ENCODE measurements at places on chromosomes 13 and 19.
A peak's percentile ranks its signal among the peaks of the same experiment; 100 is the strongest.

GRCh38 chr13:32751340-32751739 lies 165.1 kb downstream of the PDS5B start:
- DNase-seq, result no peak

DNA sequence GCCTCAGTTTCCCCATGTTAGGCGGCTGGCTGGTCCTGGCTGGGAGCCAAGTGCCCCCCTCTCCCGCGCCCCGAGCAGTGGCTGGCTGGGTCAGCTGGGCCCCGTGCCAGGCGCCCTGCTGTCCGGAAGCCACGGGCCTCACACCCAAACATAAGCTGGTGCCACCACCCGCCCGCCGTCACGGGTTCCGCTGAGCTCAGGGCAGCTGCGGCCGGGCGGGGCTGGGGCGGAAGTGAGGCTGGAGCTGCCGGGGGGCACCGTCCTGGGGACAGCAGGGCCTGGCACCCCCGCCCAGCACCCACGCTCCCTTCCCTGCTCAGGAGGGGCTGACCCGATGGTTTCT lies 19.3 kb downstream of the HCN2 start:
- DNase-seq, result no peak

- no peak for DNase-seq
Measured at GRCh38 chr19:47437500-47437899, 18.2 kb upstream of the MEIS3 start.

DNA sequence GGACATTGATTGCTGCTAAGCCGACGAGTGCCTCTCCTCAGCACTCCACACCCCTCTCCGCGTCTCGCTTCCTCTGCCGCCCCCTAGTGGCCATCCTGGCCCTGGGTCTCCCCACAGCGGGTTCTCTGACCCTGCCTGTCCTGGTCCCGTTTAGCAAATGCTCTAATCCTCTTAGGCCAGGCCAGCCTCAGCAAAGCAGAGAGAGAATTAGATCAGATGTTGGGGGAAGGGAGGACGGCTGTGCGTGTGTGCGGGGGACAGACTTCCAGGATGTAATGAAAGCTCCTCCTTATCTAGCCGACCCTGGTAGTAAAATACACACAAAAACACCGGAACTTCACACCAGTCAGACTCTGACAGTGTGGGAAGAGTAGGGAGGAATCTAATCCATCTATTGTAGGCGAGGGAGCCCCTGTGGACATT lies 4.5 kb downstream of the TPRX2 start:
- DNase-seq, result peak; percentile 58
